ENCODE measurements at places on chromosomes 11 and 22.

- no peak for DNase-seq
Observed at GRCh38 chr11:59415111-59415510, 11.1 kb downstream of the OR5A2 start.

GRCh38 chr11:6653097-6653496 lies 2.5 kb downstream of the DCHS1 start:
- DNase-seq = no peak

DNA sequence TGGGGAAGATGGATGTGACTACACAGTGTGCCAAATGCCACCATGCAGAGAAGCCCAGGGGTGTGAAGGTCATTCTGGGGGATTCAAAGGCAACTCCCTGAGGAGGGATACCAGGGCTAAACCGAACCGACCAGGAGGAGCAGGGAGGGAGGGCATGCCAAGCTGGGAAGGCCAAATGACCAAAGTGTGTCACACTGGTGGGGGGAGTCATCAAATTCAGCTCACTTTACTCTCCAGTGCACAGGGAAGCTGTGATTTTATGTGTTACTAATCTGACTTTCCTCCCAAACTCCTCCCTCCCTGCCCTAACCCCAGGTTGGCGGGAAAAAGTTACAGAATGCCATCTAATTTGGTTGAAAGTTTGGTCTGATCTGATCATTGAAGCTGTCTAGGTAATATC lies 29.7 kb upstream of the TSKU start:
- no peak for DNase-seq

DNA sequence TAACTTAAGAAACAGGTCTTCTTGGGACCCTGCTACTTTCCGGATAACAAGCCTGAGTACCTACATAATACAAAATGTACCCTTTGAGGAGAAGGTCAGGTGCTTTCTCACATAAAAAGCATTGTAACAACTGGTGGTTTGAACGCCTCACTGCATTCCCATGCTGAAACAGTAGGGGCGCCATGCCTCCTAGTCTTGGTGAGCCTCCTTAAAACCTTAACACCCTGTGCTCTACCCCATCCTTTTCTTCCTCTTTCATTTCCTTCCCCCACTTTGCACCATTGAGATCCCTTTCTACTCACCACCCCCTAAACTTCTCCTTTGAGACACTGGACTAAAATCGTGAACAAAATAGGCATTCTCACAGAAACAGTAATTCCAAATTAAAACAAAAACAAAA lies 729.3 kb downstream of the NTM start:
- DNase-seq = no peak

GRCh38 chr22:39546889-39547586 lies 14.5 kb upstream of the RPS19BP1 start:
- no peak for DNase-seq

DNA sequence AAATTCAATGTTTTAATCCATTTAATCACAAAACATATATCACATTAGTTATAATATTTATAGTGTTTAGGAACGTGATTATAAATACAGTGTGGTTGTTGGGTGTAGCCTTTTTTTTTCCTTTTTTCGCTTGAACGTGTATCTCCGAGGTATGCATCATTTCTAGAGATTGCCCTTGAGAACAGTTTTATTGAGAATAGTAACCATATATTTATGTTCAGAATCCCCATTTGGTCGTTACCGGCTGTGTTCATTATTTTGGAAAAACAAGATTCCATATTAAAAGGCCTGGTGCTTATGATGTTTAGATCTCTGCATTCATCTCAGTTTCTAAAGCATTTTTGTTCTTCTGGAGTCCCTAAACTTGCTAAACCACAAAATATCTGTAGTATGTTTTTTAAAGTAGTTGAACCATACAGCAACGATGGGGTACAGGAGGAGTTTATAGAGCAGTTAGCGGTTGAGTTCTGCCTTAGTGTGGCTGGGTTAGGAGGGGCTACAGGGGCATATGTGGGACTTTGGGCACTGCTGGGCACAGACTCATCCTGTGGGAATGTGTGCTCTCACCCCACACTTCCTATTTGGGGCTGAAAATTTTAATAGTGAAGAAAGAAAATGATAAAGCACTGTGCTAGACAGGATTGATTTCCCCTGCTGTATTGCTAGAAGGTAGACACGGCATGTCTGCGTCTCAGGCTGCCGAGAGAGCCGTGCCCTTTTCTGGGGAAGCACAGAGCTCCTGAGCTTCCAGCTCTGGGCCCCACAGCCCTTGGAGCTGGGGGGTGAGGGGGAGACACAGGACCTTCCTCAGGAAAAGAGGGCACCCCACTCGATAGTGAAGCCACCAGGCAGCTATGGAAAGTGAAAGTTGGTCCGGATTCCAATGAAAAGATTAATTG lies 81.5 kb upstream of the PPARA start:
- DNase-seq = peak; percentile 66

DNA sequence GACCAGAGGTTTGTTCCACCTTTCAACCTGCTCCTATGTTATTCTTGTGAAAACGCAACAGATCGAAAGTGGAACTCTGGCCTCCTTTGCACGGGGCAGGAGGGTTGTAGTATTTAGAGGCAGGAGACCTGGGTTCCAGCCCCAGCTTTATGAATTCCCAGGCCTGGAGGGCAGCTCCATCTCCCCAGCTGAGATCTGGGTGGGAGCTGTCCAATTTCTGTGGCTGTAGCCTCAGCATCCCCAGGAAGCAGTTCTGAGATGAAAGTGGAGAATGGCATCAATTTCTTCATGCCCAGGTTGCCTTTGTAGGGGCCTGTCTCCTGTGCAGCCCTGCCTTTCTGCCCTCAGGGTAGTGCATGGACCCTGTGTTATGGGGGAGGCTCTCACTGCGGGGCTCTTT lies 4.1 kb downstream of the FADS2 start:
- no peak for DNase-seq

DNA sequence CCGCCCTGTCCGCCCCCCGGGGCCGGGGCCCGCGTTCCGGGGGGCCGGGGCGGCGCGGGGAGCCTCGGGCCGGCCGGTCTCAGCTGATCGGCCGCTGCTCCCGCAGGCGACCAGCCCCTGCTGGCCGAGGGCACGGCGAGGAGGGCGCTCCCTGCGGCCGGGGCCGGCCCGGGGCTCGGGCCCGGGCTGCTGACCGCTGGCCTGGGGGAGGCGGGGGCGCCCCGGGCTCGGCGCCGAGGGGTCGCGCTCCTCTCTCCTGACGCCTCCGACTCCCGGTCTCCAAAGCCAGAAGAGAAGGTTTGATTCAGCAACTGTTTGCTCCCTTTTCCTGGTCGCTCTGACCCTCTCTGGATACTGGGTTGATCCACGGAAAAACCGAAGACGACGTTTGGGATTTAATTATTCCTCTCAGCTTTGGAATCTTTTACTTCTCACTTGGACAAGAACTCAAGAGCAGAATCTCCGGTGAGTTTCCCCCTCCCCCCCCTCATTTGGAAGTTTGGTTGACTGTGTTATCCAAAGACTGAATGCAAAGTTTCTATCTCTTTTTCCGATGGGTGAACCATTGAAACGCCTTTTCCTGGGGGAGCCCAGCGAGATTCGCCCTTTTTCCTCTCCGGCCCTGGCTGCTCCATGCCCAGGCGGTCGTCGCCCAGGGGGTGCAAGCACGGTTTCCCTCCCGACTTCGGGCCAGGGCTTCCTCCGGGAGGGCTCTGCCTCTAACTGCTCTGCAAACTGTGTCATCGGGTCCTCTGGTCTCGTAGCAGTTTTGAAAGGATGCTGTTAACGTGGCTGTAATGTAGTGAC lies 725 bp downstream of the KDM2A start:
- peak; percentile 78 for DNase-seq

GRCh38 chr11:64489831-64490441 lies 101.1 kb upstream of the SLC22A12 start:
- no peak for DNase-seq

- DNase-seq = no peak
Observed at GRCh38 chr11:43790444-43790794, 90.2 kb upstream of the ALKBH3 start.

DNA sequence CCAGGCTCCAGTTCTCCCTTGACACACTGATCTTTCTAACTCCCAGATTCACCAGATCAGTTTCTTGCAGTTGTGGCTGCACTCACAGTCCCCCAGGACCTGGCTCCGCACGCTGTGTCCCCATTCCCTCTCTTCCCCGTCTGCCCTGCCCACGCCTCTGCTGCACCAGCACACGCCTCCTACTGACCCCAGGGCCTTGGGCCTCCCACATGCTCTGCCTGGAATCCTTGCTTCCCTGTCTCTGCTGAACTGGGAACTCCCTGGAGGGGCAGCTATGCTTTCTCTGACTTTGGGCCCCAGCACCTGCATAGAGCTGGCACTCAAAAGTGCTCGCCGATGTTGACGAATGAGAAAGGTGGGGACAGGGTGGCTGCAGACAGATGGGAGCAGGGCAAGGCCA lies 68.9 kb downstream of the MYO7A start:
- peak; percentile 56 for DNase-seq

DNA sequence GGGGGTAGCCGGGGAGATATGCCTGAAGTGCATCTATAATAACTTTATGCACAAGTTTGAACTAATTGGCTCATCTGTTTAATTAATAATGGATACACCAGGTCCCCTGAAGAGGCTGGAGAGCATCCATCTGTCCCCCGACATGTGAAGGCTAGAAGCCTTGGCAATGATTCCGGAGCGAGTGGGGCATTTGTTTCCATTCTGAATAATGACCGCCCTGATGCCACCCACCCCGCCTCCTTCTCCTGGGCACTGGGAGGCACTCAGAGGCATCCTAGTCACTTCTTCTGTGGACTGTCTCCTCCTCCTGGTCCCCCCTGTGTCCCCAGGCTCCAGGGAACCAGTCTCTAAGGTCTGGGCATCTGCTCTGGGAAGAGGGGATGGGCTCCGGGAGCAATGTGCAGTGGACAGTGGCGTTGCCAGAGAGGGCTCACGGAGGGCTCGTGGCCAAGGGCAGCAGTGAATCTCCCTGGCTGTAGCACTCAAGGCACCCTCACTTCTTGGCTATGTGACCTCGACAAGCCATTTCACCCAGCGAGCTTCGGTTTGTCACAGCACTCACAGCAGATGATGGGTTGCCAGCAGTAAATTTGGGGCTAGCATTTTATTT lies 64.7 kb downstream of the TSPAN18 start:
- DNase-seq = no peak

- DNase-seq = peak; percentile 82
Observed at GRCh38 chr22:35995772-35996171, 32.9 kb downstream of the RBFOX2 start.

DNA sequence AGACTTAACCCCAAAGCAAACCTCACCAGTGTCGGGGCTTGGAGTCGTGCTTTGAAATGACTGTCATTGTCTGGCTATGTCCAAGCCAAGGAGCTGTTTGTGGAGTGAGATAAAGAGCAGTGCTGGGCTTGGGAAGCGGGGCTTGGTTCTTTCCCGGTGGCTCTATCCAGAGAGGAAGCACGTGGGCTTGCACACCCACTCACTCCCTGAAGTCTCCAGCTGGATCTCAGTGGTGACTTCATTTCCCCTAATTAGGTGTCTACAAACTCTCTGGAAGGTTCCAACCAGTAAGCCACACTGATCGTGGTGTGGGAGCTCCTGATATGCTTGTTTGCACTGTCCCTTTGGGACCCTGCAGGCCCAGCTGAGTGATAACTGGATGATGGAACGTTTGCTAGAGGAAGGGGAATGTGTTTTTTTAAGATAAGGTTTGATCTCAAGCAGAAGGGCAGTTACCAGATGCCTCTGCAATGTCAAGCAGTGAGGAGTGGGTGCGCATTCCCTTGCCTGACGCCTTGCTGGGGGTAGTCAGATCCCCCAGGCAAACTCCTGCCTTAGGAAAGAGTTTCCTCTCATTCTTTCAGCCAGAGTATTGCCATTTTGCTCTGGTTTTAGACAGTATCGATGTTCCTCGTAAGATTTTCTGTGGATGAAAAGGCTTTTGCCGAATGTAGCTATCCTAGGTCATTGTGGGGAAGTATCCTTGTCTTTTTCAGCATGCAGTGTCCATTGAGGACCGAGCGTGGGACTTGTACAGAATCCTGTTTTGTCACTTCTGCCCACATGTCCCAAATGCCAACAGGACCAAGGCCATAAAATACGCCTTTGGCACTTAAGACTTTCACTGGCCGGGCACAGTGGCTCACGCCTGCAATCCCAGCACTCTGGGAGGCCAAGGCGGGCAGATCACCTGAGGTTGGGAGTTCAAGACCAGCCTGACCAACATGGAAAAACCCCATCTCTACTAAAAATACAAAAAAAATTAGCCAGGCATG lies 90.9 kb downstream of the MICAL2 start:
- DNase-seq = no peak

DNA sequence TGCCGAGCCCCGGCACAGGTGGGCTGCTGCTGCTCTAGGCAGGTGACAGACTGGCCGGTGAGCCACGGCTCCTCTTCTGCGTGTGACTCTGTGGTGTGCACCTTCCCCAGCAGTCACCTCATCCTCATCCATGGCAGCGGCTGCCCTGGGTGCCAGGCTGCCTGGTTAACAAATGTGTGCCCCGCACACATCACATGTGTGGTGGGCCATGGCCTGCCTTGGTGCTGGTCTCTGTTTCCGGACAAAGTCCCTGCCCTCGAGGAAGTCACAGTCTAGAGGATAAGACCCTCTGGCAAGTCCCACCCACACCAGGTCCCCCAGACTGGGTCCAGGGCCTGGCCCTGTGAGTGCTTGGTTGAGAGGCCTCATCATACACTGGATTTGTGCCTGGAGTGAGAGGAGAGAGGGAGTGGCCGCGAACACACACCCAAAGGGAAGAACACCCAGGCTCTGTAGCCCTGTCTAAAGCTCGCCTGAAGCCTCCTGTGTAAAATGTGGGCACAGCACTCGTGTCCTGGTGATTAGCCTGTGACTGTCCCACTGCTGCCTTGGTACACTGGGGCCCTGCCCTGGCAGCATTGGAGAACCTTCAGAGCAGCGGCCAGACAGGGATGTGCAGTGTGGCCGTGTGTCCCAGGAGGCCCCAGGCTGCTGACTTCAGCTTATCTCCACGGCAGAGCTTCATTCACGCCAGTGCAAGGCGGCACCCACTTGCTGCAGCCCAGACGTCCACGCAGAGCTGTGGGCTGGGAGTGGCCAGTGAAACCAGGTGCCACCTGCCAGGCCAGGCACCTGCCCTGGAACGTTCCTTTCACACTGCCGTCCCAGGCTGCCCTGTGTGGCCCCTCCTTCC lies 269.9 kb downstream of the TBC1D22A start:
- DNase-seq = no peak

- DNase-seq = no peak
Observed at GRCh38 chr22:46595545-46595944, 24.6 kb upstream of the GRAMD4 start.

GRCh38 chr11:119522609-119523008 lies 99.6 kb upstream of the THY1 start:
- no peak for DNase-seq

DNA sequence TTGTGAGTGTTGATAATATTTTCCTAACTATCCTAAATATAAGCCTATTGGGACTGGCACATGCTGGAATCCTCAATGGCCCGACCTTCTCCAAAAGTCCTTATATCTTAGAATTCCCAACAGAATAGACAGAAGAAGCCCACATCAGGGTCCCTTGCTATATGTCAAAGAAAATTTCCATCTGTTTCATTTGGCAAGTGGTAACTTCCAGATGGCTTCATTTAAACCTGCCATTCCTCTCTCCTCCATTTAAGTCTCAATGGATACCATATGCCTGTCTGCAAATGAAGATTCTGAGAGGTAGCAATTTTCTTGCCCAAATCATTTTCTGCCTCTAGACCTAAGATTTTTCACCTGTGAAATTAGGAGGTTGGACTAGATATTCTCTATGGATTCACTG lies 73.1 kb upstream of the KCNA4 start:
- DNase-seq = no peak
